ENCODE measurements at places on chromosomes 2 and 18.

DNA sequence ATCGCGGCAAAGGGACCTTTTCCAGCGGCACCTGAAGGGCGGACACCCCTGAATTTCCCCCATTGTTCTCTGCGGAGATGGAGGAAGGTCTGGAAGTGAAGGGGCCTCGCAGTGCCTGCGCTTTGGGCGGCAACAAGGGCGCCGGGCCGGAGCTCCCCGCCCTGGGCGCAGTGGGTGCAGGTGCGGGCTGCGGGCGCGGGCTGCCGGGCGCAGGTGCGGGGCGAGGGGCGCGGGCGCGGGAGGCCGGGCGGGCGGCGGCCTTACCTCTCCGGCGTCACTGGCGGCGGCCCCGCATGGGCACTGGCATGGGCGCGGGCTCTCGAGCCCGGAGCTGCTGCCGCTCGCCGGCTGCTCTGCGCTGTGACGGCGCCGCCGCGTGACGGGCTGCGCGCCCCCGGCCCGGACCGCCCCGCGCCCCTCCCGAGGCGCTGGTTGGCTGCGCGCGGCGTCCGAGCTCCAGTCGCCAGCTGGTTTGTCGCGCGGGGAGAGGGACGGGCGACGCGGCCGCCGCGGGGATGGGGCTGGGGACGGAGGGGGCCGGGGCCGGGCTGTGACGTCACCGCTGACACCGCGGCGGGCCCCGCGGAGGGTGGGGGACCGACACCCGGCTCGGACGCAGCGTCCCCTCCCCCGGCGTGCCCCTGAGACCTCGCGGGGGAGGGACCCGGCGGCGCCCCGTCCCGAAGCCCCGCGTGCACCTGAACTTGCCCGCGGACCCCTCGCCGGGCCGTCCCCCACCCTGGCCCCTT, at the start of gene KIF1A:
KIF1A (minus strand) TSS at position 362 of the 749 bp plus-strand sequence. CDS start 22,467 bp downstream, outside the sequence.
- DNase-seq = no peak

GRCh38 chr2:20027260-20027677, 14.8 kb upstream of the MATN3 start:
- DNase-seq = no peak

DNA sequence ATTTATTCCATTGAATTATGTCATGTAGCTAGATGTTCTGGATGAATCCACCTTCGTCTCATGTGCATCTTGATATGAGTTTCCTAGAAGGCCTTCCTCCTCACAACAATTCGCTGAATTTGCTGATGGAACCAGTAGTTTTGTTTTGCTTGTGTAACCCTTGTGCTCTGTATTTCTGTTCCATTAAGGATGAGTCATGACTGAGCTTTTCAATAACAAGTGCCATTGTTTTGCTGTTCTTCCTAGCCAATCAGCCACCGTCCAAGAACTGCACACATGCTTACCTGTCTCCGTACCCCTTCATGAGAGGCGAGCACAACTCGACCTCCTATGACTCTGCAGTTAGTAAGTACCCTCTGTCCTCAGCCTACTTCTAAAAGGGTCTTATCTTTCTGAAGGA, 2.3 kb downstream of the TMEM182 start:
- no peak for DNase-seq

- no peak for DNase-seq
These were observed 39.3 kb downstream of the VSNL1 start for GRCh38 chr2:17579605-17580318.

DNA sequence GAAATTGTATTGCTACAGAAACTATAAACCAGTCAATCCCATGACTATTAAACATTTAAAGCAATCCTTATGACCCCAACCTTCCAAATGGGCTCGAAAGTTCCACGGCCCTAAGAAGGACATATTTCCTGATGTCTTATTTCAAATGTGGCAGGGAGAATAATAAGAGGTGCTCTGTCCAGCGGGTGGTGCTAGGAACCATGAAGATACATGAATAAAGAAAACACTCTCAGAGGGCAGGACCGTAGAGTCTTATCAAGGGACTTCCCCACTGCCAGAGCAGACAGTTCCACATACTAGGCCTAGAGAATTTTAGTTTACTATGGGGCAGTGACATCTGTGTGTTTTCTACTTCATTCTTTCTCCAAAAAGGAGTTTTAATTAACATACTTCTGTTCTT, 187.1 kb upstream of the PIK3C3 start:
- no peak for DNase-seq

DNA sequence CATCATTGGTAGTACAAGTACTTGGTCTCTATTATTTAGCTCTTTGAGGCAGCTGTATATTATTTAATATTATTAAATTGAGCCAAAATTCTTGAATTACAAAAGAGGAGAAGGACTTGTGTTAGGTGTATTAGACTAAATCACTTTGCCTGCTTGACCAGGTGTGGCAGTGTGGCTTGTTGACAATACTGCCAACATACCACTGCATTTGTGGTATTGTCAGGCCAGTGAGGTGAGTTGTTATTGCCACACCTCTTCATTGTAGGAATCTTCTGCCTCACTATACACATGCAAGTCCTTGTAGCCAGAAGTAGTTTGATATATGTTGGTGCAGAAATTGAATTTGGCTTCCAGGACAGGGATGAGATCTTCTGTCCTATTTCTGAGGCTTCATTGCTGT, 40.5 kb downstream of the CYP20A1 start:
- DNase-seq = no peak

DNA sequence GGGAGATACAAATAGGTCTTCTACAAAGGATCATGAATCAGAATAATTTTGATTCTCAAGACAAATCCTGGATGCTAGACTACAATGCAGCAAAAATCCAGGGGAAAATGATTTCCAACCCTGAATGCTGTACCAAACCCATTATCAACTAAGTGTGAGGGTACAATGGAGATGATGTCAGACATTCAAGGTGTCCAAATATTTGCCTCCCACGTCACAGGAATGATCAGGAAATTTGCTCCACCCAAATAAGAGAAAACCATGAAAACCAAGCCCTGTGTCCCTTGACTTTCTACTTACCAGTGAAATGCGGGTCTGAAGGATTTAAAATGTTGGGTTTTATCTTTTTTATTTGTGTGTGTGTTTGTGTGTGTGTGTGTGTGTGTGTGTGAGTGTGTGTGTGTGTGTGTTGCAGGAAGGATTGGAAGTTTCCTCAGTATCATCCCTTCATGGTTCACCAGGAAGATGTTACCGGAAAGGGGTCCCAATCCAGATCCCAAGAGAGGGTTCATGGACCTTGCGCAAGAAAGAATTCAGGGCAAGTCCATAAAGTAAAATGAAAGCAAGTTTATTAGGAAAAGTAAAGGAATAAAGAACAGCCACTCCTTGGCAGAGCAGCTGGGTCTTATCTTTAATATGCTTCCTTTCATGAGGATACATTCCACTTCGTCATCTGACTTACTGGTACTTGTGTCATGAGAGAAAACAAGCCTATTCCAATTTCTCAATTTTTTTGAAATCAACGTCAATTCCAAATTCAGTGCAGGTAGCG, 61.1 kb upstream of the ID2 start:
- no peak for DNase-seq

GRCh38 chr2:72678024-72678423, 147.8 kb downstream of the EXOC6B start:
- no peak for DNase-seq

DNA sequence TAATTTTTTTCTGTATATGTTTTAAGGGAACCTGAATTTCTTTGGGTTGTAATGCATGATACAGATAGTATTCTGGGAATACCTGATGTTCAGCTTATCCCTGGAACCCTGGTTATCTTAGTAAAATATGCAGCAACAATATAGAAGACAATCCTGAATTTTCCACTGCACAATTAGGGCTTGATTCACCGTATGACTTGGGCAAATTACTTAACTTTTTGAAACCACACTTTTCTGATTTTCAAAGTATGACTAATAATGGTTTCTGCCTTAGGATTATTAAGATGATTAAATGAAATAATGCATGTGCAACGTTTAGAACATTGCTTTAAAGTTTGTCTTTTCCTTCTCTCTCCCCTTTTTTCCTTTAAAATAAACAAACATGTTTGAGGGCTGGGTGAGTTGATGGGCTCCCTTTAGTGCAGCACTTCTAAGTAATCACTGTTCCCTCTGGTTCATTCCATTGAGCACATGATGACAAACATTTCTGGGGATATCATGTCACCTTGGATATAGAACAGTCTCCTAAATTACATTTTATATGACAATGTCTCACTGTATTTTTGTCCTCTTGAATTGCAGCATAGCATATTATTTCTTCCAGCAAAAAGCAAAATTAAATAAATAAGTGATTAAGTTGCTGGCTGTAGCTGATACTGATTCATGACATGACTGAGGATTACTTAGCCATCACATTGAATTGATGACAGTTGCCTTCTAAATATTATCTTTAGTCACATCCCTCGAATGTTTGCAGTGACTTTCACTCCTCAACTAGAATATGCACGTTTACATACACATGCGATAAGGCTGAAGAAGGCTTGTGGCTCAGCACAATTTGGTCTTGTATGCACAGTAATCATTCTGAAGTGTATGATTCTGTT, 254.5 kb downstream of the NEDD4L start:
- DNase-seq = no peak

DNA sequence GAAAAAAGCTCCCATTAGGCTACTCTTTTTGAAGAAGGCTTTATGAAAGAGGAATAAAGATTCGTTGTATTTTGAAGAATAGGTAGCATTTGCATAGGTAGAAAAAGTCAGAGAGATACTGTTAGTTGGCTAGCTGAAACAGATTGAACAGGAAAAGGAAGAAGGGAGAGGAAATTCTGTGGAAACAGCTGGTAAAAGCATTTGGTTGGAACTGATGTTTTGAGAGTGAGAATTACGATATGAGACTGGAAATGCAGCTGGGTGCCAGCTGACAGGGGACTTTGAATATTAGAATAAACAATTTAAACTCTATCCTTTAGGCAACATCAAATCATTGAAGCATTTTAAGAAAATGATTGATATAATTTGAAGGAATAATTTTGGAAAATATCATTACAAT, 96.7 kb upstream of the CNTNAP5 start:
- DNase-seq = no peak

- DNase-seq = no peak
These were observed 463 bp upstream of the CABYR start for GRCh38 chr18:24138409-24138788.

DNA sequence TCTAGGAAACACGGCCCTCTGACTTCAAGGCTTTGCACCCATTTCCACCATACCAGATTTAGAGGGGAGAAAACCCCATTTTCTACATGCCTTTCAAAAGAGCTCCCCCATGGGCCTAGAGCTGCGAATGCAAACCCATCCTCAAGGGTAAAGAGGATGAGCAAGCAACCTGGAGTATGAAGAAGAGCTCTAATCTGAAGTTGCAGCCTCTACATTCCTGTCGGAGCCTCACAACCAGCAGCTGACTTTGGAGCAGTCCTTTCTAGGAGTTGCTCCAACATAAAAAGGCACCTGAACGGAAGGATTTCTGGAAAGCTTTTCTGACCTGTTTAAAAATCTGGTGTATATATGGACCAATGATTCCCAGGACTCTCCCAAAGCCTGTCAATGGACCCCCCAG, 81.4 kb upstream of the POMC start:
- no peak for DNase-seq
